ENCODE measurements at places on chromosomes 5 and 9.

DNA sequence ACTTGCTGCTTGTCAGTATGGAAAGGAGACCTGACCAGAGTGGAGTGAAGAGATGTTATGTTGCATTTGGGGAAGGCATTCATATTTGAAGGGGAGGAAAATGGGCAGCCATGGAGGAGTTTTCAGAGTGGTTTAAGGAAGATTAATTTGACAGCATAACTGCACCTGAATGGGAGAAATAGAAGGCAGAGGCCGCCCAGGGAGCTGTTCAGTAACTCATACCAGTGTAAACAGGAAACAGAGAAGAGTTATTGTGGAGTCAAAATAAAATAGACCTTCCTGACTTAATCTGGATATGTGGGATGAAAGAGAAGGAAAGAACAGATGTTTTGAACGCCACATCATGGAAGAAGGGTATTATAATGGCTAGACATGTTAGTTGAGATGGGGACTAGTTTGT lies 13.4 kb downstream of the SLC44A1 start:
- DNase-seq = no peak

GRCh38 chr9:88949961-88950340 lies 41.3 kb upstream of the S1PR3 start:
- DNase-seq = no peak

DNA sequence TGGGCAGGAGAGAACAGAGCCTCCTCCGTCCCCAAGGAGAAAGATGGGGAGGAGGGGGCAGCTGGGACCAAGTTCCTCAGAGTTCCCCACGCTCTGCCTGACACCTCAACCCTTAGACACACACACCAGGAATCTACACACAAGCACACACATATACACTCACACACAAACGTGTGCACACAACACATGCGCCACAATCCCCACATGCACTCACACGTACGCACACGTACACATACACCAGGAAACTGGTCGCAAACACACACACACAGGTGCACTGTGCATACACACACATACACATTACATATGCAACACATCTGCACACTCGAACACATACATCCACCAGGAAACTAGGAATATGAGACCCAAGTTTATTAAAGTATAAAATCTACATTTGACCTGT lies 50.4 kb downstream of the ROR2 start:
- no peak for DNase-seq

- no peak for DNase-seq
These were observed 475.5 kb downstream of the CETN3 start for GRCh38 chr5:89934069-89934468.

DNA sequence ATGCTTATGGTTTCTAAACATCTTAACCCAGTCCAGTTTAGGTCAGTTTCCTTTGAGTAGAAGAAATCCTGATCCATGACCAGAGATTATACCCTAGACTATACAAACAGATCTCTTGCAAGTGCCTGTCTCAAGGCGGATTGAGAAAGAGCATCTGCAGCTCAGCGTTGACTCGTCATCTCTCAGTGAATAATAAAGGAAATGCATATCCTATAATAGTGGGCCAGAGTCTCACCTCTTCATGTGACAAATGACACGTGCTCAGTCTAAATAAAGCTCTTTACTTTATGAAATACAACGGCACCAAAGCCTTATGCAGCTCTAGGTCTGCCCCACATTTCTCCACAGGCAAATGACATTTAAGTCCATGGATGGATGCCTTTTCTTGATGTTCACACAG lies 179.4 kb upstream of the NR3C1 start:
- no peak for DNase-seq

DNA sequence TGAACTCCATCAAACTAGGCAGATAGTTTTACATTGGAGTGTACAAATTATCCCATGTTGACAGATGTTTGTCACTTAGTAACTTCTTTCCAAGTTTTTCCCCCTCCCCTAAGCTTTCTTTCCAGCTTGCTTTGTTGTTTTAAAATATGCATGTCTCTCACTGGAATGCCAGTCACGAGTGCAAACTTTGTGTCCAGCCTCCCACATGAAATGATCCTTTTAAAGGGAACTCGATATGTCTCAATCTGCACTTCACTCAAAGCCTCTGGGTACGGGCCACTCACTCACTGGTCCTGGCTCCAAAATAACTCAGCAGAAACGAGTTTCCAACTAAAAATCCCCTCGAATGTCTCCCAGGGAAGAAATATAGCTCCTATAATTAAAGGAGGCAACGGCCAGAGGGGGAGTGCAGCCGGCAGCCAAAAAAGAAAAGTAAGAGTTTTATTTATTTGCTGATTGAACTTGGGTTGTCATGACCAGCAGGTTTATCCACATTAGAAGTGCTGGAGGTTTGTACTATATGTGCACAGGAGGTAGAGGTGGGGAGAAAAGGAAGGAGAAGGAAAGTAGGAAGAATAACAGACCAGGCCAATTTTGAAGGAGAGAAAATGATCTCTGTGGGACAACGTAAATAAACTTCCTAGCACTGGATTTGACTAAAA lies 17.5 kb downstream of the NR2F1 start:
- no peak for DNase-seq

GRCh38 chr5:118923295-118924005 lies 64.9 kb downstream of the DTWD2 start:
- no peak for DNase-seq

- DNase-seq = no peak
These were observed 33.5 kb upstream of the HOMER1 start for GRCh38 chr5:79547429-79547822.

DNA sequence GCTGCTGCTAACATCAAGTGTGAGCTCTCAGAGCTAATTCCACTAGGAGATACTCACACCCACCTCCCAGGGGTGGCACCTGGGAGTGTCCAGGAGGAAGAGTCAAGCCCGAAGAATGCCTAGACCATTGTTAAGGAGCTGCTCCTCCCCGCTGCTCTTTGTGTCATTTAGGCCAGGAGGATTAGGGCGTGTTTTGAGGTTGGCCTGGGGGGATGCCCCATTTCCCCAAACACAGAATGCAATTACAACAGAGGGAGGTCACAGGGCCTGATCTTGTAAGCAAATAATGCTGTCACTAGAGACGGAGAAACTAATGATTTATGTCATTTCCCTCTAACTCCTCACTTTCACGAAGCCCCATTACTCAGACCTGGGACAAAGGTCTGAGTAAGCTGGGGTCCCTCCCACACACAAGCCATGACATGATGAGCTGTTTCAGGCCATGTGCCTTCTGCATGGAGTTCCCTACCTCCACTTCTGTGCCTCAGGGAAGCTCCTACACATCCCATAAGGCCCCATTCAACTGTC lies 312.5 kb downstream of the ACTL7B start:
- DNase-seq = no peak

DNA sequence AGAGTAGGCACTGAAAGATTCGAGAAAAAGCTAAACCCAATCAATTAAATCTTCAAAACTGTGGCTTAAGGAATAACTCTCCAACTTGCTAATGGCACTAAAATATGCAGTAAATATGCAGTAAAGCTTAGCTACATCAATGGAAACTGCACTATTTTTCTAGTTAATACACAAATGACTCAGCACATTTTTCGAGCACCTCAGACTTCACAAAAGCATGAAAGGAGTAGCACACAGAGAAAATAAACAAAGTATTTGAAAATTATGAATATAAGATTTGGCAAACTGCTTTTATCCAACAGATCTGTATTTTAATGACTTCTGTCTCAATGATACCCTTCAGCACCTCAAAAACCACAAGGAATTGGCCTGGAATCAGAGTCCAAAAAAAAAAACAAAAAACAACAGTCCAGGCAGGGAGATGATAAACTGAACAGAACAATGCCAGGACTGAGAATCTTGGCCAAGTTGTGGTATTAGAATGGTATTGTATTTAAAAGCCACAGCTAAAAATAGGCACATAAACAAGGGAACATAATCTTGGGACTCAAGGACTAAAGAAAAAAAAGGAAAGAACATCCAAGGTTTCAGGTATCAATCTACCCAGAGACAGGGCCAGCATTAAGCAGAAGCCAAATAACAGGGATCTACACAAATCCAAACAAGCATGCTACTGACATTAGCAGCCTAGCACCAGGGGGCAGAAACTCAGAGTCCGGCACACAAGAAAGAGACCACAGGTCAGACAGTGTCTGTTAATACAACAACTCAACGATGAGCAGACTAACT lies 21.4 kb downstream of the TMEM245 start:
- DNase-seq = no peak

DNA sequence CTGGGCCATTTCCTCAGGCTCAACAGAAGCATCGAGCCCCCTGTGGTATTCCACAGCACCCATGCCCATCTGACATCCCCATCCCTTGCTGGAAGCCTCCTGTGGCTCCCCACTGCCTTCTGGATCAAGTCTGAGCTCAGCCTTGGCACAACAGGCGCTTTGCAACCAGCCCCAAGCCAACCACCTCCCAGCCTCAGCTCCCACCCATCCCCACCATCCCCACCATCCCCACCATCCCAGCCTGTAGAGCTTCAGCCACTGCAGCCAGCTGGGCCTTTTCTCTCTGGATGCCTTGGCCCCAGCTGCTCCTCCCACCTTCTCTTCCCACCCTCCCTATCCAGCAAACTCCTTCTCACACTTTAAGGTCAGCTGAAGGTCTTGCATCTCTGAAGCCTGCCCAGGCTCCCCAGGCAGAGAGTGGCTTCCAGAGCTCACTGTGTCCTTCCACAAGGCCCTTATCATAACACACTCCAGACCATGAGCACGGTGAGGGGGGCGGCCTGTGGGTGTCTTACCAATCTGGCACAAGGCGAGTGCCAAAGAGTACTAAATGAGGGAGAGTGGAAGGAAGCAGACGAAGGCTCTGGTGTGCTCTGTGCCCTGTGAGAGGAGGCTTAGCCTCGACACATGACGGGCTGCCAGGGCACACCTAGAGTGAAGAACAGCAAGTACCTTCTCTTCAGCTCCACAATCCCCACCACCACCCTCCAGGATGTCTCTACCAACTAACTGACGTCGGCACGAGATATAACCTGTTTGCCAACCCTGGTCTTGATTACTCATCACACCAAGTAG lies 6.5 kb downstream of the HIGD2A start:
- DNase-seq = no peak

- DNase-seq = no peak
These were observed 11.1 kb downstream of the DOLK start for GRCh38 chr9:128936171-128936865.

- no peak for DNase-seq
These were observed 7.5 kb downstream of the CTSL start for GRCh38 chr9:87733273-87734052.

DNA sequence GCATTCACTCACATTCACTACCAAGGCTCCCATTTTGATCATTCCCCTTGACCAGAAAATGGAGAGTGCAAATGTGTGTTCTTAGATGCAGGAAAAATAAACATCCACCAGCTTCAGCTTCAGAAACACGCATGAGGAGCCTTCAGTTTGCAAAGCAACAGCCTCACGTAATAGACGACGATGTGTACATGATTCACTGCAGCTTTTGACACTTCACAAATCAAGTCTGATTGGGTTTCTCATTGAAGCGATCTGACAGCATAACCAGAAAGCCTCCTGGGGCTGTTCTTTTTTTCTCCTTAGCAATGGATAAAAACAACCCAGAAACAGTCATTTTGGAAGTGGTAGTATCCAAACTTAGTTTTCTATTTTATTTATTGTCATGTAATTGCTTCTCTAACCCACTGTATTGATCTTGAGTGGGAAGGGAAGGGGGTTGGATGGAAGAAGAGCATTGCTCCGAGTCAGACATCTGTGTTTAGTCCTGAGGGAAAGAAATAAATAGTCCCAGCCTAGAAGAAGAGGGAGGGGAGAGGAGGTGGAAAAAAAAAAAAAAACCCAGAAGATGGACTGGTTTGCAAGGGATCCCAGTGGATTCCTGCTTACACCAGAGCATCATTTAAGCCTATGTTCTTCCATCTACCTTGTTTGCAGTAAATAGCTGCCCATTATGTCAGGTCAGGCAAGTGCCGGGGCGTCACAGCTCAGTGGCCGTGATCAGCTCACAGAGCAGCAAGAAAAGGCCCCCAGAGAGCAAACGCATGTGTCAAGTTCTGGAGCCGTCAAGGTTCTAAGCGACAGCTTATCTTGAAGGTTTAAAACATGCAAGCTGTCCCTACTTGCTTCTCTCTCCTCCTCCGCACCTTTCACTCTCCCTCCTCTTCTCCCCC lies 190.2 kb upstream of the SNX2 start:
- no peak for DNase-seq

DNA sequence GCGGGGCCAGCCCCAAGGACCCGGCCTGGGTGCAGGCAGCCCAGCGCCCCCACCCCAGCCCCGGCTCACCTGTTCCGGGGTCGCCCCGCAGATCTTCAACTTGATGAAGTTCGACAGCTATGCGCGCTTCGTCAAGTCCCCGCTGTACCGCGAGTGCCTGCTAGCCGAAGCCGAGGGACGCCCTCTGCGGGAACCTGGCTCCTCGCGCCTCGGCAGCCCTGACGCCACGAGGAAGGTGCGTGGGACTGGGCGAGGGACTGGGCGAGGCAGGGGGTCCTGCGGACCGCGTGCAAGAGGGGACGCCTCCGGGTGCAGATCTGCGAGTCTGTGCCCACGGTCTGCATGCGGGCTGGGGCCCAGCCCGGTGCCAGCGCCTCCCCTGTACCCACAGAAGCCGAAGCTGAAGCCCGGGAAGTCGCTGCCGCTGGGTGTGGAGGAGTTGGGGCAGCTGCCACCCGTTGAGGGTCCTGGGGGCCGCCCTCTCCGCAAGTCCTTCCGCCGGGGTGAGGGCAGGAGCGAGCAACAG lies 9.7 kb downstream of the RGS14 start:
- no peak for DNase-seq

GRCh38 chr5:19625562-19625961 lies 362.4 kb downstream of the CDH18 start:
- DNase-seq = no peak

Data from hepatic stellate cell (primary cell).